ENCODE measurements at places on chromosomes 5 and 9. TPM values are rescaled to one million over a fixed set of nuclear protein-coding genes. Genes with fewer than 3 reads are reported as not detected.

OBP2B gene
- total RNA-seq: not detected

PROB1 gene
- 1.6 TPM for total RNA-seq

C1QTNF3 gene
- total RNA-seq: 0.92 TPM

FOXD4L5 gene
- total RNA-seq: not detected

KIF4B gene
- not detected for total RNA-seq

SCAI gene
- total RNA-seq: 5.3 TPM

HTR4 gene
- not detected for total RNA-seq

SPATA9 gene
- total RNA-seq: 0.28 TPM

PPP1R26 gene
- total RNA-seq: 16.9 TPM

GABRA1 gene
- total RNA-seq: not detected

PARP8 gene
- 9.5 TPM for total RNA-seq

HMHB1 gene
- total RNA-seq: not detected

SV2C gene
- 0.14 TPM for total RNA-seq

ARHGEF39 gene
- 5.5 TPM for total RNA-seq

WWC1 gene
- total RNA-seq: 11.5 TPM

DDX4 gene
- not detected for total RNA-seq

NR4A3 gene
- 0.21 TPM for total RNA-seq

GCNT4 gene
- total RNA-seq: 3.1 TPM

PPP2R2B gene
- not detected for total RNA-seq

BTNL3 gene
- not detected for total RNA-seq

FOXE1 gene
- total RNA-seq: 1.1 TPM

NR5A1 gene
- total RNA-seq: not detected

FBP1 gene
- total RNA-seq: 0.21 TPM

FGD3 gene
- total RNA-seq: 1.5 TPM

TTC1 gene
- 38.8 TPM for total RNA-seq

SOHLH1 gene
- total RNA-seq: not detected

MED10 gene
- 35.2 TPM for total RNA-seq

DNM1 gene
- total RNA-seq: 1.5 TPM

GLDC gene
- 1.7 TPM for total RNA-seq

TAF11L10 gene
- not detected for total RNA-seq

TRAF1 gene
- 0.42 TPM for total RNA-seq

NMUR2 gene
- not detected for total RNA-seq

TAF11L14 gene
- not detected for total RNA-seq

GRXCR2 gene
- not detected for total RNA-seq

HARS1 gene
- total RNA-seq: 83.6 TPM

MYMK gene
- not detected for total RNA-seq

UGT3A2 gene
- not detected for total RNA-seq
